ENCODE measurements at places on chromosomes 3 and 15.

DNA sequence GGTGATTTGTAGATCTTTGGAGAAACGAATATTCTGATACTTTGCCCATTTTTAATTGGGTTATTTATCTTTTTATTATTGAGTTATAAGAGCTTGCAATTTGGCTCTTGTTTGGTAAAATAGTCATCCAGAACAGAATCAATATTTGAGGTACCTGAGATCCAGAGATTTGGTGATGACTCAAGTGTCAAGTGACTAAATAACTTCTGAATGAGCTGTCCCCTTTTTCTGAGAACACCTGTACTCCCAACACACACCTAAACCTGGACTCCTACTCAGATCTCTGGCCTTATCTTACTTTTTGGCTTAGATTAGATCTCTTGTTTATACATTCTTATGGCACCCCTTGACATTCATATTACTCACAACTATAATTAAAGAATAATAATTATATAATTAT is 3.1 kb upstream of the TRA2B start:
- DNase-seq: no peak

DNA sequence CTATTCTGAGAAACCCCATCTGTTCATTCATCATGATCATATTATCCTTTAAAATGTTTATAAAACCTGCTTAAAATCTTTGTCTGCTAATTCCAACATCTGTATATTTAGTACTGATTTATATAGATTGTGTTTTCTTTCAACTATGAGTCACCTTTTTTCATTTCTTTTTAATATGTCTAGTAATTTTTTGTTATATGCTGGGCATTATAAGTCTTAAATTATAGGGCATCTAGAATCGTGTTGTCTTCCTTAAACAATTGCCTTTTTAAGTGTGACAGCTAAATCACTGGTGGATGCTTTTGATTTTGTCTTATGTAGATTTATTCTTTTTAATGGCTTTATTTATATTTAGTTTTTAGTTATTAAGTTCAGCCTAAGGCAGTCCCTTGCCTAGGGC is 323.4 kb upstream of the THRB start:
- no peak for DNase-seq

GRCh38 chr3:31615071-31615875 is 82.5 kb downstream of the STT3B start:
- no peak for DNase-seq

- no peak for DNase-seq
Measured at GRCh38 chr15:46652266-46652665, 1017.4 kb downstream of the SQOR start.

DNA sequence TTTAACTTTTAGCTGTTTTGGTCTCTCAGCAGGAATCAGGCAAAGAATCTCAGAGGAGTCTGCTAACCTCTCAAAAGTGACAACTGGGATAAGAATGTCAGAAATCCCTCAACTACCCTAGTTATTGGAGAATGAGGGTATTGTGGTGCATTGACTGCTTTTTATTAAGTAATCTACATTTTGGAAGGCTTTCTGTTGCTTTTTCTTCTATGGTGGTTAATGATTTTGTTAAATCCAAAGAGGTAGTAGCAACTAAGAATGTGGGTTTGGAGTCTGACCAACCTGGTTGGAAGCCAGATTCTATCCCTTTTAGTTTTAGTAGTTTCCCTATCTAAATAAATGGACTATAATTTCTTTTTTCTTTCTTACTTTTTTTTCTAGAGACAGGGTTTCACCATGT is 94.7 kb upstream of the RNF7 start:
- no peak for DNase-seq

- DNase-seq: no peak
Measured at GRCh38 chr3:66983101-66983500, 15.0 kb upstream of the KBTBD8 start.

GRCh38 chr15:34904527-34904926 is 65.0 kb downstream of the AQR start:
- DNase-seq: no peak

GRCh38 chr3:98902351-98902740 is 851 bp upstream of the DCBLD2 start:
- DNase-seq: no peak

DNA sequence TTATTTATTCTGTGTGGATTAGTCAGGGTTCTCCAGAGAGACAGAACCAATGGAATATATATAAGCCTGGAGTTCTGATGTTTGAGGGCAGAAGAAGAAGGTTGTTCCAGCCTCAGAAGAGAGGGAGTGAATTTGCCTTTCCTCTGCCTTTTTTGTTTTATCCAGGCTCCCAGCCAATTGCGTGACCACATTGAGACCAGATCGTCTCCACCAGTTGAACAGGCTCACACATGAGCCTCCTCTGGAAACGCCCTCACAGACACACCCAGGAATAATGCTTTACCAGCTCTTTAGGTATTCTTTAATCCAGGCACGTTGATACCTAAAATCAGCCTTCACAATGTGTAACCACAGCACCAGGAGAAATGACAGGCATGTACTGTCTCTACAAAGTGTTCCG is 923.1 kb downstream of the TBL1XR1 start:
- DNase-seq: no peak

DNA sequence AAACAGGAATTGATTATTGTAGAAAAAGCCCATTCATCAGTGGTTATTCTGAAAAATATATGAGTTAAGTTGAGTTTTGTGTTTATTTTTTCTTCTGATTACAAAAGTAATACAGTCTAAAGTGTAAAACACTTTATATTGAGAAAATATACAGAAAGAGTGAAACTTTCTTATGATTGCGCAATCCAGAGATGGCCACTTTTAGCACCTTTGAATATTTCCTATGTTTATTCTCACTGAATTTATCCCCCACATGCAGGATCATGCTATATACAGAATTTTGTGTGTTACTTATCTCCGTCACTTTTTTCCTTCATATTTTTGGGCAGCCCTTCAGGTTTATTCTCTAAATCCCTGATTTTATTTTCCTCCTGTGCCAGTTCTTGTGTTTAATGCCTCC is 285.2 kb downstream of the NAALADL2 start:
- DNase-seq: no peak

- no peak for DNase-seq
Measured at GRCh38 chr3:150302246-150302645, 105.9 kb upstream of the TSC22D2 start.

DNA sequence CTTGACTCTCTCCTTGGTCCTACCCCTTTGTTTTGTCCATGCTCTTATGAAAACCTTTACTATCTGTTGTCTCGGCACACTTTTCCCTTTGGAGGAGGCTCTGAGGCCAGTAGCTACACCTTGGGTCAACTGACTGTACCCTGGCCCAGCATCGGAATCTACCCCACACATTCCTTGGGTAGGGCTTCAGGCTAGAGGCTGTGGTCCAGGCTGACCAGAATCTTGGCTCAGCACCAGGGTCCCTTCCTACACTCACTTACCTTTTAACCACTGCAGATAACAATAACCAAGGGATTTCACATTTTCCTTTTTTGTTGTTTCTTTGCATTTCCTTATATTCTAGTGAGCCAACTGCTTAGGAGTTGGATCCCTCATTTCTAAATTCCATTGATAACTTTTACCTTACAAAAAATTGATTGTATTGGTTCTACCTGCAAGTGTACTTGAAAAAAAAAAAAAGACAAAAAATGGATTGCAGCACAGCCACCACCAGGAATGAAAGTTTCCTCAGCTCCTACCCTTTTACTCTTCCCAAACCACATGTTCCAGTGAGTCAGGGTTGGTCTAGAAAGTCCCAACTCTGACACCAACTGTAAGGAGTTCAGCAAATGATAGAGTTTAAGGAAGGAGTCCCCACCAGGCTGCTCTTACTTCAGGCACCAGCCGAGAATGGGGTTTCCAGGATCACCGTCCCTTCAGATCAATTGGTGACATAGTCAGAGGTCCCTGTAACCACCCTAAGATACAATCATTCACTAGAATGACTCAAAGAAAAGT is 95.6 kb downstream of the FBLN2 start:
- DNase-seq: no peak

- no peak for DNase-seq
Measured at GRCh38 chr3:98875535-98875934, 26.0 kb downstream of the DCBLD2 start.

DNA sequence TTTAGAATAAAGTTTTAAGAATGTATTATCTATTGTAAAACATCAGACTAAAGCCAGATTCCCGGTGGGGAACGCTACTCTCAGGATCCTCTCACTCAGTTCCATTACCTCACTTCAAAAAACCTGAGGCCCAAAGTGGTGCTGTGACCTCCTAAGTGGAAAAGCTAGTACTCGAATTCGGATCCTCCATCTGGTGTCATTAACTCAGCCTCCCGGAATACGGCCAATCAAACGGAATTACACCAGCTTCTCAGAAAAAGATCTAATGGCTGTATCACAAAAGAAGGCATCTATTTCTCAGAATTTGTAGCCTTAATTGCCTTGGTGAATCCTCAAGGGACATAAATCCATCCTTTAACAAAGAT is 627 bp downstream of the ACAD11 start:
- no peak for DNase-seq

DNA sequence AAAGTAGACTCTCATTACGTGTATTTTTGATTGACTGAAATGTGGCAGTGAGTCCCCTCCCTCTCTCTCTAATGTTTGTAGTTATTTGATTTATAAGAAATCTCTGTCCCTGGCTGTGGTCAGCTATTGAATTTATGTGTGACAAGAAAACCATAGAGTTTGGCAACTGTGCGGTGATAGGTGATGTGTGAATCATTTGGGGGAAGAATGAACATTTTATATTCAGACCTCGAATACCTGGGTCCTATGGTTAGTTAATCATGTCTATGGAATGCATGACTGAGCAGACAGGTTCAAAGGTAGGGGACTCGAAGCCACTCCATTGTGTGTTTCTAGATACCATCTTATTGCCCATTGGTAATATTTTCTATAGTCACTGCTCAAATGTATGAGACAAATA is 712.1 kb downstream of the MECOM start:
- no peak for DNase-seq

- no peak for DNase-seq
Measured at GRCh38 chr3:146504498-146505197, 35.3 kb upstream of the PLSCR2 start.

- no peak for DNase-seq
Measured at GRCh38 chr3:47612178-47612577, 33.5 kb upstream of the CSPG5 start.

- DNase-seq: no peak
Measured at GRCh38 chr3:148694116-148694515, 3.6 kb upstream of the AGTR1 start.
